ENCODE measurements at places on chromosomes 5 and 9.

GRCh38 chr5:141848744-141849414 lies 29.3 kb downstream of the PCDH1 start:
- peak; percentile 87 for DNase-seq

DNA sequence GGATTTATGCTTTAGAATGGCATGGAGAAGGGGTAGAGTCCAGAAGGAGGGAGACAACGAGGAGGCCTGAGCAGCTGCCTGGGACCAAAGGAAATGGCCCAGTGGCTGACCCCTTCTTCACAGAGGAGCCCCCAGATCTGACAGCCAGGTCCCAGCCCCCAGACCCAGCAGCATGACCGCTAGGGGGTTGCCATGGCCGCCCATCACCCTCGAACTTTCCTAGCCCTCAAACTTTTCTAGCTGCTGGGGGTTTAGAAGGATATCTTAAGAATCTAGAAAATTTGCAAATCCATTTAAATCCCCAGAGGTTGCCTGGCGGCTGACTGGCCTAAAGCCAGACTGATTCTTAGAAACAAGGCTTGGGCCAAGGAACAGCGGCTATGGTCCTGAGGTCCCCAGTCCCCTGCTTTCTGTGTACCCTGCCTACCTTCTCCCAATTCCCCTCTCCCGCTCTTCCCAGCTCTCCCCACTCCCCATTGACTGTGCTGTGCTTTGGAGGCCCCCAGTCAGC lies 972 bp downstream of the PDGFRB start:
- DNase-seq: no peak

GRCh38 chr9:38018241-38018957 lies 50.6 kb downstream of the SHB start:
- no peak for DNase-seq

GRCh38 chr9:87725356-87725899 lies 491 bp upstream of the CTSL start:
- no peak for DNase-seq

DNA sequence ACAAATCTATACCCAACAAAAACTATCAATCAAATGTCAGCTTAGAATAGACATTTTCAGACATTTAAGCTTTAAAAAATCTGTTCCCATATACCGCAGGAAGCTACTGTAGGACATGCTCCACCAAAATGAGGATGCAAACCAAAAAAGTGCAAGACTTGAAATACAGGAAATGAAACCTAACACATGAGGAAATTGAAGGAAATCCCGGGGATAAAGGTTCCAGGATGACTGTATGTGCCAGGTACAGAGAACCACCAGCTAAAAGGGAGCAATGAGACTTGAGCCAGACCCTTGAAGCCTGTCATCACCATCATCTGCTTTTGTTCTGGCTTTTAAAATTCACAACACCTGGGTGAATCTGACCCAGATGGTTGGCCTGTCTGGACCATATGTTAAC lies 21.4 kb downstream of the DIAPH1 start:
- DNase-seq: no peak

DNA sequence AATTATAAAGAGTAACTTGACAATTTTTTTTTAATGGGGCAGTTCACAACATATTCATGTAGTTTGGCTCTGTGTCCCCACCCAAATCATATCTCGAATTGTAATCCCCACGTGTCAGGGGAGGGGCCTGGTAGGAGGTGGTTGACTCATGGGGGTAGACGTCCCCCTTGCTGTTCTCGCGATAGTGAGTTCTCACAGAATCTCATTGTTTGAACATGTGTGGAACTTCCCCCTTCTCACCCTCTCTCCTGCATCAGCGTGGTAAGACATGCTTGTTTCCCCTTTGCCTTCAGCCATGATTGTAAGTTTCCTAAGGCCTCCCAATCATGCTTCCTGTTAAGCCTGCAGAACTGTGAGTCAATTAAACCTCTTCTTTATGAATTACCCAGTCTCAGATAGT lies 40.7 kb downstream of the FBXW11 start:
- no peak for DNase-seq

DNA sequence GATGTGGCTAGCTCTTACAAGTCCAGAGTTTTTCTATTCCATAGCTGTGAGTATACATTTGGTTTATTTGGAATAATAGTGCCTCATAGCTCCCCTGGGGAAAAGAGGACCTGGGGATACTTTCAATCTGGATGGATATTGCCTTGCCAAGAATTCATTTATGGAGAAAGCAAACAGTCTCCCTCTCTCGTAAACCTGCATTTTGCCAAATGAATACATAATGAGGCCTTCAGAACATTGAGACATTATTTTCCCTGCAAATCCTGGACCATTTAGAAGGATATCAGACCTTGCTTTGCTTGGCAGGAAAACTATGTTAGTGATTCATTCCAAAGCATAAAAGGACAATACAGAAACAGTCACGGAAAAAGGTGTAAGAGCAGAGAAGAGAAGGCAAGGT lies 569.6 kb upstream of the BRINP1 start:
- DNase-seq: no peak
